ENCODE measurements at places on chromosomes 1 and 21.

GRCh38 chr1:230909974-230910754, 41.8 kb upstream of the C1orf198 start:
- DNase-seq, result no peak

- no peak for DNase-seq
Observed at GRCh38 chr1:22521692-22522091, 41.6 kb upstream of the EPHA8 start.

DNA sequence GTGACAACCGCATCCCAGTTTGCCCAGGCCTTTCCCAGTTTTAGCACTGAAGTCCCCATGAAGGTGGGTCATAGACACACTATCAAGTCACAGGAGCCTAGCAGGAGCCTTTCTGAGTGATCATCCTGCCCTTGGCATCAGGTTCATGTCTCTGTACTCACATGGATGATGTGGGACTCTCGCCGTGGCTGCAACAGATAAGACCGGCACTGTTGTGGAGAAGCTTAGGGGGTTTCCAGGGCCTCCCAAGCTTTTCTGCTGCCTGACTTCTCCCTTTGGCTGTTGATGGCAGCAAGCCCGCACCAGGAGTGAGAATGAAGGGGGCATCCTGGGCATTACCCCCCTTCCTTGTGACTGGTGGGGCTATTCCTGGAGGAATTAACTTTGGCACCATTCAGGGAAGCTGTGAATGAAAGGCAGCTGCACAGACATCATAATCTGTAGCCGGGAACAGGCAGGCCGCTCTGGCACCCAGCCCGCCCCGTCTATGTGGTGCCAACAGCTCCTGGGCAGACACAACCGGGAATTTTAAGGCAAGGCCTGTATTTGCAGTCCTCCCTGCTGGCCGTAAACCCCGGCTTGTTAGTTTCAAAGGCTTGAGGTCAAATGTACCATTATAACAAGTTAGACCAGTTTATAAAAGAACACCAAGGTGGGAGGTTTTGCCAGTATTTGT, 148.6 kb downstream of the HUNK start:
- DNase-seq, result no peak

DNA sequence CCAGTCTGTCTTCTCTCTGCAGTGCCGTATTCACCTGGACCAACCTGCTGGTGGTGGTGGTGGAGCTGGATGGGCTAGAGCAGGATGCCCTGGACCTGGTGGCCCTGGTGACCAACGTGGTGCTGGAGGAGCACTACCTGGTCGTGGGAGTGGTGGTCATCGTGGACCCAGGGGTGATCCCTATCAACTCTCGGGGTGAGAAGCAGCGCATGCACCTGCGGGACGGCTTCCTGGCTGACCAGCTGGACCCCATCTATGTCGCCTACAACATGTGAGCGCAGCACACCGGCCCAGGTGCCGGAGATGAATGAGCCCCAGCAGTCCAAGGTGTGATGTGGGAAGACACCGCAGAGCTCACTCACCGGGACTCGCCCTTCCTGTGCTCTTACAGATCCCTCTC, 37.5 kb downstream of the S100B start:
- no peak for DNase-seq

DNA sequence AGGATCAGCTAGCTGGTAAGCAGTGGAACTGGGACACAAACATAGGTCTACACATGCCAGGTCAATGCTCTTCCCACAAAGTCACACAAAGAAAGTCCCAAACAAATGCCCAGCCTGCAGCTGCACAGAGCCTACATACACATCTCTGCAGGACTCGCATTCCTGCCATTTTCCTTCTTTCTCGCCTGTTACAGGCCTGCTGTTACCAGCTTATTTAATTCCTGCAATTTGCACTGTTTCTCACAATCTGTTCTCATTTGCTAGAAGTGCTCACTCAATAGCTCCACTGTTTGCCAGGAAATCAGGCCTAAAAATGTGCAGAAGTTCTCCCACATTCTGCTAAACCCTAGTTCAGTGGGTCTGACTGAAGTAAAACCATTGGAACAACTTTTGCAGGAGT, 362.6 kb upstream of the C1orf87 start:
- no peak for DNase-seq

DNA sequence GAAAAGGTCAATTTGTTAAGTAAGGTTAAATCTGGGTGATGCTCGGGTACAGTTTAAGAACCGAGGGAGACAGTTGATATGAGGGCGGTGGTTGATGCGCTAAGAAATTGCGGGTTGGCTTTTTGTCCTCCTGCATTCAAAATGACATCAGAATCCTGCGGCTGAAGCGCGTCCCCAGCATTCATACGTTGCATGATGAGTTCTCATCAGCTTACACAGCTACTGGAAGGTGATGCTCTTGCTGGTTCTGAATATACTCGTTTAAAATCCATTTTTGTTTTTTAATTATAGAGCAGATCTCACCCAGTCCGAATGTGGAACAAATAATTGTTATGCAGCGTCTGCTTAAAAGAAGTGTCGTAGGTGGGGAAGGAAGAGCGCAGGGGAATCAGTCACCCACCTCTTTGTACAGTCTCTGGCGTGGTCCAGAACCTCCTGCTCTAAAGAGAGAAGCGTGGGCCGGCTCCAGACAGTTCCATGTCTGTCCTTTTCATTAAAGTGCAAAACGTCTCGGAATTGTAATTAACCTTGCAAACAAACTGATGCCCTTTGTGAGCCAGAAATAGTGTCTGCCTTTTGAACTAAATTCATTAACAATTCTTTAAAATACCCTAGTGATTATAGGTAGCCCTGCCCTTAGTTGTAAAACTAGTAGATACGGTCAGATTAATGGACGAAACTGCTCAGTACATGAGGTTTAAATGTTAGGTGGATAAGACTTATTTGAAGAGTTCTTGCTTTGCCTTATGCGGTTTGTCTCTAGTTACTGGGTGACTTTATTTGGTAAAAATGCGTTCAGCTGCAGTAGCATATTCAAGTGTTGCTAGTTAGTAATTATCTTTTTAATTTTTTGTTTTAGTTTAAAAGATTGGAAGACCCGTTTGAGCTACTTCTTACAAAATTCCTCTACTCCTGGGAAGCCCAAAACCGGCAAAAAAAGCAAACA, 741 bp downstream of the RGS2 start:
- peak; percentile 59 for DNase-seq

All from stimulated activated CD4-positive, alpha-beta T cell treated with anti-CD3 and anti-CD28 coated beads, Interleukin-4, amount 100 ng/mL, for 24 hours (primary cell).